Stimulated activated CD4-positive, alpha-beta T cell treated with anti-CD3 and anti-CD28 coated beads, Interleukin-1b, Interleukin-23, amount 100 ng/mL, for 1 hour (primary cell): ENCODE measurements at places on chromosomes 12 and 14.

GRCh38 chr14:81412779-81413178 is 12.7 kb upstream of the STON2 start:
- no peak for DNase-seq

GRCh38 chr12:130994821-130995375 is 41.2 kb downstream of the ADGRD1 start:
- no peak for DNase-seq

DNA sequence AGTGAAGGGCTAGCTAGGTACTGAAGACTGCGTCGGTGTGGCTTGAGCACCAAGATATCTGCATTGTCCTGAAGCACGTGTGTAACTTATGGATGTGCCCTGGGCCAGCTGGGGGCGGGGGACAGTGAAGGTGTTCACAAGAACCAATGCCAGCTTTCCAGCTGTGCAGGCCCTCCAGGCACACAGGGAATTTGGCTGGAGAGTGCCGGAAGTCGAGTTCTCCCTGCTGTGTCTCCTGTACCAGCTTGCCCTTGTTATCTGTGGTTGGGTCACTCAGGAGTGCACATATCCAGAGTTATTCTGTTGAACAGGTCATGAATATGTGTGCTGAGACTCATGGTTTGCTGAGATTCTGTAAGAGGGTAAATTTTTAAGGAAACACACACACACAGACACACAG is 75.9 kb upstream of the CRY1 start:
- DNase-seq, result no peak

DNA sequence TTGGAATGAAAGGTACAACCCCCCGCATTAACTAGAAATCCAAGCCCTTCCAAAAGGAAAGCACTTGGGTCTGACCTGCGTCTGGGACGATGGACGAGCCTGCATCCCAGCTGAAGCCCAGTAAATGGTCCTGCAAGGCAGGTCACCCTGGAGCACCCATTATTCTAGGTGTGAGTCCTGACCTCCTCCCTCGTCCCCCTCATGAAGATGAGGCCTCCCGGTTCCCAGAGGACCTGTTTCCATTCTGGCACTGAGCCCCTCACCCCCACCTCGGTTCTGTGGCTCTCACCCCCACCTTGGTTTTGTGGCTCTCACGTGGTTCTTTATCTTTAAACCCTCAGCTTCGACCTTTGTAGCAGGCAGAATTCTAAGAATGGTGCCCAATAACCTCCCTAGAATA is 7.3 kb downstream of the IFI27 start:
- no peak for DNase-seq
